Uterus (tissue), 4 donors: ENCODE measurements at places on chromosomes 5 and 9. TPM values are rescaled to one million over a fixed set of nuclear protein-coding genes. Genes with fewer than 3 reads are reported as not detected.

Gene WWC1
- 1.9 TPM for total RNA-seq

GRCh38 chr5:66306105-66306843, 162.2 kb downstream of the SREK1 start:
- DNase-seq, result peak; percentile 48

DNA sequence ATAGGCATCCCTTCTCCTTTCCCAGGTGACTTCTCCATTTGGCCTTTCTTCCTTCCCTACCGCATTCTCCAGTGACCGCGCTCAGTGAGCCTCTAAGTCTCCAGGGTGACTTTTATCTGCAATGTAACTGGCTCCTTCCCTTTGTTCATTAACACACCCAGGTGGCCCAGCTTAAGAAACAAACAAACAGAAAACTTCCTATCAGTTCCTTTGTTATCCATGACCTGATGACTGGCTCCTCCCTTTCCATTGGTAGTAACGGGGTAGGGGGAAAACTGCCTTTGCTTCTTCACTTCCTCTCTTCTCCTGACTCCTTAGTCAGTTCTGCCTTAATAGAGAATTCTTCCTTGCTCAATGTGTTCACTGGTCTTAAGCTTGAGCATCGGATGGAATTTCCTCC, 7.0 kb upstream of the SH3GL2 start:
- DNase-seq, result no peak

DNA sequence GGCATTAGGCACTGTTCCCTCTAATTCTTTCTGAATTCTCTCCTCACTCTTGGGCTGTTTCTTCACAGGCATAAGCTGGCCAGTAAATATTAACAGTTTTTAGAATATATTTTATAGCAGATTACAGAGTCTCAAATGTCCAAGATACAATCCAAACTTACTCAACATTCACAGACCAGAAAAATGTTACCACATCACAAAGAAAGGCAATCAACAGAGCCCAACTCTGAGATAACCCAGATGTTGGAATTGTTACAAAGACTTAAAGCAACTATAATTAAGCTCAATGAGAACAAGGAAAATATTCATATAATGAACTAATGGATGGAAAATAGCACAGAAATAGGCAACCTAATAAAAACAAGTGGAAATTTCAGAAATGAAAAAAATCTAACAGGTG, 401.1 kb upstream of the RGMB start:
- no peak for DNase-seq

GRCh38 chr5:32222723-32223470, 48.8 kb upstream of the GOLPH3 start:
- DNase-seq, result no peak

Gene PCDHAC1
- under 0.01 TPM for total RNA-seq

- no peak for DNase-seq
These were observed 11.7 kb upstream of the SNCAIP start for GRCh38 chr5:122300374-122300773.

DNA sequence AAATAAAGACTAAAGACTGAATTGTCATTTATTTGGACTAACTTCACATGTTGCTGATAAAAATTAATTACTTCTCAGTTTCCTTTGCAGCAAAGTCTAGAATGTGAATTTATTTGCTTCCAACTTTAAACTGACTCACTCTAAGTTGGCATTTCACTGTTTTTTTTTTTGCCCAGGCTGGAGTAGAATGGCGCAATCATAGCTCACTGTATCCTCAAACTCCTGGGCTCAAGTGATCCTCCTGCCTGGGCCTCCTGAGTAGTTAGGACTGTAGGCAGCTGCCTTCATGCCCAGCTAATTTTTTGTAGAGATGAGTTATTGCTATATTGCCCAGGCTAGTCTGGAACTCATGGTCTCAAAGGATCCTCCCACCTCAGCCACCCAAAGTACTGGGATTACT, 3.5 kb downstream of the CCNB1 start:
- no peak for DNase-seq

Gene C9orf43
- 0.58 TPM for total RNA-seq

DNA sequence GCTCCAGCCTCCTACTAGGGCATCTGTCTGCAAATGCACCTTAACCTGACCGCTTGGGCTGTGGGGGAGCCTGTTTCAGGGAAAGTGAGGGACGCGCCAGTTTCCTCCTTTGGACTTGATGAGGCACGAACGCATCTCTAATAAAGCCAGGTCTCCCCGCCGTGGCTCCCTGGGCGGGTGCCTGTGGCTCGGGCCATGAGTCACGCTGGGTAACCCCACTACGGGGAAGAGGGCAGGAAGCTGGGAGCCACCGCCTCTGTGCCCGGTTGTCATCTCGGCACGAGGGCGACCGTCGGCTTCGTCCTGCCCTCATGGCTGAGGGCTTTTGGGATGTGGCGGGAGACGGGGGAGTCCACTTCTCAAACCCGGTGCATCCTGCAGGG, 12.1 kb downstream of the NOTCH1 start:
- no peak for DNase-seq

Gene ODF2
- 37.3 TPM for total RNA-seq

GRCh38 chr9:118360036-118360435, 655.8 kb downstream of the TLR4 start:
- DNase-seq, result no peak

Gene PCDHB7
- total RNA-seq, result 8.0 TPM

DNA sequence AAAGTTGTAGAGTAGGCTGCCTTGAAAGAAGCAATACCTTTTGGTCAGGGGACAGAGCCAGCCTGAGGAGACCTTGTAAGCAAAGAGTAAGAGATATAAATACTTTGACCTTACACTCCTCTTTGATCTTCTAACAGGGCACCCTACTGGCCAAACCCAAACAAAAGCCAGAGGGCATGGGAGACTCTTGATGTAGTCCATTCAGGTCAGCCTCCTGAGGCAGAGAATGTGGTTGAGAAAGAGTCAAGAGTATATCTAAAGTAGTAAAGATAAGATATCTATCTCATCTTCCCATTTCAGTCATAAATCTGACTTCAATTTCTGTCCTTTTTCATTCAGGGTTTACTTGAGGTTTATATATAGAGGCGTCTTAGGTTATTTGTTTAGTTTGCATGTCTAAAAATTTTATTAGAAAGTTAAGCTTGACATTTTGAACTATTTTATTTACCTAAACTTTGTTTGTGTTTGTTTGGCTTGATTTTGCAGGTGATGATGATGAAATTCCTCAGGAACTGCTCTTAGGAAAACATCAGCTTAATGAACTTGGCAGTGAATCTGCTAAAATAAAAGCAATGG, 125.7 kb downstream of the NIPBL start:
- DNase-seq, result no peak

DNA sequence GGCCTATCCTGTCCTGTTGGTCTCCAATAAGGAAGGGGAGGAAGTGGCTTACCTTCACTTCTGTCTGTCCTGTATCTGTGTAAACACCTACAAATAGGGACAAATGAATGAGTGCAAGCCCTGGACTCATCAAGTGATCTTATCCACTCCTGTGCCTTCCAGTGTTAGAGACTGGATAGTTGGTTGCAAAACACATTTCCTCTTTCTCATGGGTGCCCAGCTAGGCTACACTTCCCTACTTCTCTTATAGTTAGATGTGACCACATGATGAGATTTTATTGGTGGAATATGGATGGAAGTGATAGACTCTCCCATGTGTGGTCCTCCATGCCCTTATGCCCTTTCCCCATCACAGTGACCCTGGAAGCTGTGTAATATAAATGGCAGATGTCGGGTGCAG, 16.9 kb upstream of the PFDN1 start:
- DNase-seq, result no peak

DNA sequence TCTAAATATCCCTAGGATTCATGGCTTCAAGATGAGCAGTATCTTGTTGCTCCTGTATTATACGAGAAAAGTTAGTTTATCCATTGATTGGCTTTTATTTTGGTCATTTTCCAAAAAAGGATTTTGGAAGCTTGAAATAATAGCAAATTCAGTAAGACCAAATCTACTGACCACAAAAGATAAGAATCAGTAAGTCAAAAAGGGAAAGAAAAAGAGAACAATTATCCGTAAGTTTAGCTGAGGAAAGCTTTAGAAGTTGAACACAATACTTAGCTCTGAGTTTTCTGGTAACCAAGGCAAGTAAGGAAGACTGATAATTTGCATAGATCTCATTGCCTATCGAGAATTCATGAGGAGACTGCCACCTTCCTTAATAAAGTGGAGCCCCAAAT, 9.1 kb downstream of the TGFBR1 start:
- no peak for DNase-seq

Gene PCSK1
- total RNA-seq, result 0.88 TPM

Gene MYOZ3
- 3.2 TPM for total RNA-seq

Gene GNE
- total RNA-seq, result 10.3 TPM

- no peak for DNase-seq
These were observed 39.2 kb downstream of the PPIC start for GRCh38 chr5:122997294-122997693.

DNA sequence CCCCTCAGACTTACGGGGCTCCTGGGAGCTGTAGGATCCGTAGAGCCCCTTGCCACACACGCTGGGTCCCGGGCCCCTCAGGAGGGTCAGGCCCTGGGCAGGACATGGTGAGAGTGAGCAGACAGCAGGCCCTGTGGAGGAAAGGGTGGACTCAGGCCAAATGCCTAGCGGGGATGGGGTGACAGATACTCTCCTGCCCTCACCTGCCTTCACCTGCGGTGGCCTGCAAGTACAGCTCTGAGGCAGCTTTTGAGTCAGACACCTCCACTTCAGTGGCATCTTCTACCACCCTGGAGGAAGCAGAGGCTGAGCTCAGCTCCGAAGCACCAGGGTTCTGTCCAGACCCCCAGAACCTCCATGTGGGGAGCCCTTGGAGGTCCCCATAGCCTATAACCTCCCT, 26.2 kb downstream of the SLC35A4 start:
- no peak for DNase-seq

DNA sequence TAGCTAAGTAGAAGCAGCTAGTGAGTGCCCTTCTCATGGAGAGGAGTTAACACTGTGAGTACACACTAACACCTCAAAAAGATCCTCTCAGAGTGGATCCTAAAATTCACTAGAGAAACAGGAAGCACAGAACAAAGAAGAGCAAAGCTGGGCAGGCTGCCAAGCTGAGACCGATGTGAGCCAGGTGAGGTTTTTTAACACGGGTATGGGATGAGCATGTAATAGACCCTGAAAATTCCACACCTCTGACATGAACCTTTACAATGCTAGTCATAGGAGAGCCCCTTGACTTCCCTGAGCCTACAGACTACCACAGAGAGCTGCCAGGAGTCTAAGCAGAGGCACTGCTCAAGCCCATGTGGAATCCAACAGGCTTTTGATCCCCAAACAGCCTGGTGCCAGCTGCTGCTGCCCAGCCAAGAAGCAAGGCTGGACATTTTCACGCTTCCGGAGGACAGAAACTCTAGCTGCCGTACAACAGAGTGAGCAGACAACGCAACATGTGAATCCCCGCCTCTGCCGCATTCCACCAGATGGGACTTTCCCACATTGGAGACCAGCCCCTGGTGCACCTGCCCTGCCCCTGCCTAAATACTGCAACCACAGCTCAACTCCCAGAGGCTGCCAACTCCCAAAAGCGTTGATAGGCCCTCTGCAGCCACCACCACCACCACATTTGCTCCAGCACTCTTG, 280.8 kb downstream of the CDH10 start:
- DNase-seq, result no peak

GRCh38 chr9:132931178-132931735, 13.2 kb downstream of the TSC1 start:
- no peak for DNase-seq

Gene RBM18
- total RNA-seq, result 4.6 TPM
